ENCODE measurements at places on chromosomes 1 and 21.

DNA sequence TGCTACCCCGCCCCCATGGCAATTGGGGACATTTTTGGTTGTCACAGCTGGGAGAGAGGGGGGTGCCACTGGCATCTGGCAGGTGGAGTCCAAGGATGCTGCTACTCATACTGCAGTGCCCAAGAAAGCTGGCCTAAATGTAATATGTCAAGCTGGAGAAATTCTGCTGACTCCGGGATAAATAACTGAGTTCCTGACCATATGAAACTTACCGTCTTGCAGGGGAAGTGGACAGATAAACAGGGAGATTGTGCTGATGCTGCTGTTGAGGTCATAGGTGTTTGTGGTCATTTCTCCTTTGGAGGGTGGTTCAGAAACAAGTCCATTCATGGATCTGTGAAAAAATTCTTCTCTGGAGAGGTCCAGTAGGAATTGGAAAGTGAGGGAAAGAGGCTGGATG is 54.4 kb downstream of the KAZN start:
- no peak for DNase-seq

- DNase-seq: no peak
Observed at GRCh38 chr1:168273575-168273974, 7.1 kb upstream of the TBX19 start.

DNA sequence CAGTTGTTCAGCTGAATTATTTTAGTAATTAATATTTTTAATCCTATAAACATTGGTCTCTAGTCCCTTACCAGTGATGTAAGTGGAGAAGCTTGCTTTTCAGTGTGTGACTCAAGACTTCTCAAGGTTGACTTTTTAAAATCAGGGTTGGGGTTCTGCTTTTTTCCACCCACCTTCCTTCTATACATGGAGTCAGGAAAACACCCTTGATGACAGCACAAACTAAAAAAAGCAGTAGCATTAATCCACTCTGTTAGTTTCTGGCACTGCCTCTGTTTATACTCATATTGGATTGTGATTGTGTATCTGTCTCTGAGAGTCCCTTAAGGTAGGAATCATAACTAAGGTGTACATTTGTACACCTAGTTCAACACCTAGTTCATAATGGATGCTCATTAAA is 8.3 kb upstream of the PLEKHO1 start:
- DNase-seq: no peak

GRCh38 chr1:65836686-65837085 is 44.0 kb downstream of the PDE4B start:
- no peak for DNase-seq

DNA sequence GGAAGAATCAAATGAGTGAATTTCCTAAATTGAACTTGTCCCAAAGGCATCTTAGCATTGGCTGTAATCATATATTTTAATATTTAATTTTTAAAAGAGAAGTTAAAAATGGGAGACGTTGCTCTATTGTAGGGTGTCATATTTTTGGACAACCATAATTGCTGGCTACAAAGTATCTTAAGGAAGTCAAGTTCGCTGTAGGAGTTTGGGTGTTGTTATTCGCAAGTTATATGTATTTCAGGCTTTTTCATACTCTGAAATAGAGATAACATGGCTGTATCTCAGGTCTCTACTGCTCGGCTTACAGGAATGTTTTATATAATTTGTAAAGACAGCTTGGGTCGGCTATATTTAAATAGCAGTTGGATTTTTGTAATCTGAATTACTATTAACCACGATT is 852 bp downstream of the TMEM50A start:
- no peak for DNase-seq

DNA sequence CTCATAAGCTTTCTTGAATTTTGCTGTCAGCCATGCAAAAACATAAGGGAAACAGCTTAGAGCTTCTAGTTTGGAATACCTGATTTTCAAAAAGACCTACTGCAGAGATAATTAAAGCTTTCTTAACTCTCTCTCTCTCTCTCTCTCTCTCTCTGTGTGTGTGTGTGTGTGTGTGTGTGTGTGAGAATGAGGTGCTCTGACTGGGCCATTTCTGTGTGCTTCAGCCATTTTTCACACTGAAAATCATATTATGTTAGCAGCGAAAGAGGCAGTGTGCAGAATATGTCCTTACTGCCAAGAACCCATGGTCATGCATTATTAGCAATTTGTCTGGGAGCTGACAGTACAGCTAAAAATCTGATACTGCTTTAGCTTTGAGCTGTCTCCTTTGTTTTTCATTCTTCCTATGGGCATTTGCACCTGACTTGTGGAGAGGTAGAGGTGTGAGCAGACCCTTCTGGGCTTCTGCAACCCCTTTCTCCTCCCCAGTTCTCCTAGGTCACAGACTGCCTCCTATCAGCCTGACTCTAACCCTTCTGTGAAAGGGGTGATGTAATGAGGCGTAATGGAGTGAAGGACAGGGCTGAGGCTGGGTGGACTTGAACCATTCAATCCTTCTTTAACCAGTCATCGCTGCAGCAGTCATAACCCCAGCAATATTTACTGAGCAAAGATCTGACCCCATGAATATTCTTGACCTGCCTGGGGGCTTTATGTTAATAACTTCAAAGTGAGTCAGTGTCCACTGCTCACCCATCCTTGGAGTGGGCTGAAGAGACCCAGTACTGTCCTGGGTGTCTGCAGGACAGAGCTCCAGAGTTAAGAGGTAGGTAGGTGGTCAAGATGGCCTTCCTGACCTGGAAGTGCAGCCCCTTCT is 61.2 kb downstream of the SYT6 start:
- DNase-seq: no peak

DNA sequence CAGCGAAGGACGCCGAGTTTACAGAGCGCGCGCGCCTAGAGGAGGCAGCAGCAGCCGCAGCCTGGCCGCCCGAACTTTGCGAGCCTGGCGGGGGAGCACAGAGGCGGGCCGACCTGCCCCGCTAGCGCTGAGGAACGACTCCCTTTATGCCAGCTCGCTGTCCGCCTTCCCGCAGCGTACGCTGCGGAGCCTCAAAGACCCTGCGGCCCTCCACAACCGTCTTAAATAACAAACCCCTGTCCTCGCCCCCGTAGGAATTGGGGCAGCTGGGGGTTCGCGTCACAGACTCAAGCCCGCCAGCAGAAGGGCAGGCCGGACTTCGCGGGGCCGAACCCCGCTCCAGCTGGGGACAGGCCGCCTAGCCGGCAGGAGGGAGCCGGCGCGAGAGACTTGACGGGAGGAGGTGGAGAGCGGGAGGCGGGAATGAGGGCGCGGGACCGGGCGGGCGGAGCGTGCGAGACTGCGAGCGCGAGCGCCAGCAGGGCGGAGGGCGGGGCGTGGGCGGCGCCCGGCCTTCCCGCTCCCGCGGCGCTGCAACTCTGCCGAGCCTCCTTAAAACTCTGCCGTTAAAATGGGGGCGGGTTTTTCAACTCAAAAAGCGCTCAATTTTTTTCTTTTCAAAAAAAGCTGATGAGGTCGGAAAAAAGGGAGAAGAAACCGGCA is 1.8 kb upstream of the CDKN2C start:
- peak; percentile 83 for DNase-seq

DNA sequence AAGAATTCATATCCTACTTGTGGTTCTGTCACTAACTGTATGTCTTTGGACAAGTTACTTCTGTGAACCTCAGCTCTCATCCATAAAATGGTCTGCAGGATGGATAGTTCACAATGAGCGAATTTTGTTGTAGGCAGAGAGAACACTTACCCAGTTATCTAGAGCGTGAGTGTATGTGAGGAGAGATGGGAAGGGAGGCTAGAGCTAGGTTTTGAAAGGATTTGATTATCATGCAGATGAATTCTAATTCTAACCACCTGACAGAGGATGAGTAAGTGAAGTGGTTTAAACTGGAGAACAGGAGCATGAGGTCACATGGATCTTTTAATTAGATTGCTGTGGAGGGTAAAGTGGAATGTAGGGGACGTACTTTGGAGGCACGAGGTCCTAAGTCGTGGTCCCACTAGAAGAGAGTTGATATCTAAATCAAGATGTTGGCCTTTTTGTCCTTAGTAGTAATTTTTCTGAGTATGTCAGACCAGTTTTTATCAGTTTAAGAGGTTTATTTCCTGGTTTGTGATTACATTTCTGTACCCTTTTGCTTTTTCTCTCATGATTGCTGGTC is 5.0 kb downstream of the SUCO start:
- no peak for DNase-seq

- DNase-seq: no peak
Observed at GRCh38 chr1:155018617-155019348, 14.8 kb downstream of the DCST2 start.

DNA sequence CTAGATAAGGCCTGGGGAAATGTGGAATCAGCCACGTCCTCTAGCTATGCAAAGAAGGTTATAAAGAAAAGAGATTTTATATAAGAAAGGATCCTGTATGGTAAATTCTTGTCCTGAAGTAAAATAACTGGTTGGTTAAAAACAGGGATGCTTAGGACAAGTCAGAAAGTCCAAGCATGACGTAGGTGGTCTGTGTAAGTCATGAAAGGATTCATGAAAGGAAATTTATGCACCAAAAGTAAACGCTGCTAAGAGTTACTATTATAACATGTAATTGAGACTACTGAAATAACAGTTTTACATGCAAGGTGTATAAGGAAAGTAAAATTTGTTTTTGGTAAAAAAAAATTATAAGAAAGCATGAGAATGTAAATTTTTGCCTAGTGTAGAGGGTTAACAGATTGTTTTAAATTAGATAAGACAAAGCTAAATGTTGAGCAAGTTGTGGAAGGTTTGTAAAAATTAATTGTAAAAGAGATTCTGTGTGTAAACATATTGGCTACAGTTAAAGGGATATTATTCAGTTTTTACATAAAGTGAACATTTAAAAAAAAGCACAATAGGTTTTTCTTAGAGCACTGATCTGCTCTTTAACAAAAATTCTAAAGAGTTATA is 43.9 kb downstream of the PIGK start:
- DNase-seq: no peak

- DNase-seq: no peak
Observed at GRCh38 chr1:213749558-213749957, 238.2 kb upstream of the PROX1 start.

GRCh38 chr1:90782046-90782445 is 64.9 kb upstream of the BARHL2 start:
- DNase-seq: peak; percentile 67

DNA sequence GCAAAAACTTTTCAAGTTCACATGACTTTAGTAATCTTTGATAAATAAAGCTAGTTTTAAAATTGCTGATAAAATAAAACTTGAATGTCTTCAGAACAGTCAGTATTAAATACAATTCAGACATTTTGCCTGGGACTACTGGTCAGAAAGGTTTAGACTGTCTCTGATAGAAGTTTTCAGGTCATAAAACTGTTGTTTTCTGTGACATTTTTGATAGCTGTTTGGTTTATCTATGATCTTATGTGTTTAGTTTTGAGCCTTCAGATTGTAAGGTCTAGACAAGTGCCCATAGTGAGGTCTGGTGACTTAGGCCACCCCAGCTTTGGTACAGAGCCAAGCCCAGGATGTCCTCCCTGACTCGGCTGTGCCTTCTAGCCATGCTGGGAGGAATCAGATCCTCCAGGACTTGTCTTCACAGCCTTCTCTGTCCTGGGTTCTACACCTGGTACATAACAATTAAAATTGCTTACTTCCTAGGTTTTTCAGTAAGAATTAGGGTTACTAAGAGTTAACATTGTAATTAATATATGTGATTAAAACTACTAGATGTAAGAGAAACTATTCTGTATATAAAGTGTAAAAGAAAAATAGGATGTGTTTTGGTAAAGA is 15.1 kb upstream of the DNAH14 start:
- DNase-seq: no peak

DNA sequence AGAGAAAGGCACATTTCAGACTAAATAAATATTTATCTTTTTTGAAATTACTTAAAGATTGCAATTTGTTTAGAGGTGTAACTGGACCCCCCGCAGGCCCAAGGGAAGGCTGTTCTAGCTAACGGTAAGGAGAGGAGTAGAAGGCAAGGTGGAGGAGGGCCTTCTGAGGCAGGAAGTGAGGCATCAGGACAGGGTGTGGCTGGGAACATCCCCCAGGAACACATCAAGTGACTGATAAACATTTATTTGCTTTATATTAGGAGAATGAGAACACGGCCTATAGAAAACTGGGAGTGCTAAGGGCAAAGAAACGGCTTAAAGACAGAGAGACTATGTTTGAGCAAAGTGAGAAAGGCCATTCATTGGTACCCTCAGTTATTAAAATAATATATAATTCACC is 23.2 kb downstream of the HIVEP3 start:
- no peak for DNase-seq

DNA sequence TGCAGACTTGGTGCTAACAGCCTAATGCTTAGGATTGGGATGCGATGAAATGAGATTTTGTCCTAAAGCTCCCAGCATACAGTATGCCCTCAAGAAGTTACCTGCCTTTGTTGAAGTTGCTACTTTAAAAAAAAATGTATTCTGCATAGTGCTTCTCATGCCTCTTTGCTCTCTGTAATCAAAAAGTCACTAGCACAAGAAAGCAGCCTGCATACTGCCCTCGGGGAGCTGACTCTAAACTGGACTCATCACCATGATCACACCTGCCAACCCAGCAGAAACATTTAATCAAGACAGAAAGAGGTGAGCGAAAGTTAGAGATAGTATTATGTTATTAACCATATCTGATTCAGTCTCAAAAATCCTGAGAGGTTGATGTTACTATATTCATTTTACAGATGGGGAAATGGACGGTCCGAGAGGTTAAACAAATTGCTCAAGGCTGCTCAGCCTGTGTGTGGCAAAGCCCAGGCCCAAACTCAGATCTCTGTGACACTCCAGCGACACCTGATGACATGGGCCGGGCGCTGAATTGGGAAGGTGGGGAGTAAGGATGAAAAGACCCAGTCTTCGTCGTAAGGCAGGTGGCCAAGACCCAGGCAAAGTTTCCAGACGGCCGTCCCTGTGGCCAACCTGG is 1.1 kb downstream of the BATF3 start:
- DNase-seq: no peak

- no peak for DNase-seq
Observed at GRCh38 chr1:8701794-8702471, 115.5 kb downstream of the RERE start.

DNA sequence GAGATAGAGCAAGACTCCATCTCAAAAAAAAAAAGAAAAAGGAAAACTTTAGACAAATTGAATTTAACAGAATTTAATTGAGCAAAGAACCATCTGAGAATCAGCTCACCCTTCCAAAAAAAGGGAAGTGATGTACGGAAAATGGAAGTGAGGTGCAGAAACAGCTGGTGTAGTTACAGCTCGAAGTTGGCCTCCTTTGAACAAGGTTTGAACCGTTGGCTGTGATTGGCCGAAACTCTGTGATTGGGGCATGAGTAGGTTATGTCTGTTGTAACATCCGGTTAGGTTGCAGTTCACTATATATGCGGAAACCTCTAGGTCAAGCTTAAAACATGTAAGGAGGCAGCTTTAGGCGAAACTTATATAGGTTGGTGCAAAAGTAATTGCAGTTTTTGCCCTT is 97.9 kb upstream of the KIF26B start:
- no peak for DNase-seq

Measured in cerebellum (tissue), 4 donors.